ENCODE measurements at places on chromosomes 1 and 21. TPM values are rescaled to one million over a fixed set of nuclear protein-coding genes. Genes with fewer than 3 reads are reported as not detected.

GRCh38 chr1:6785728-6786505 is 663 bp downstream of the CAMTA1 start:
- H3K4me1 ChIP-seq, result peaks cover 33% of the 10 kb centered on the region
- H3K36me3 ChIP-seq, result no peaks in the 10 kb centered on the region
- DNase-seq, result no peak
- peak overlapping the region; percentile 90 for H3K27ac ChIP-seq

Gene OR2L3
- total RNA-seq, result not detected

Gene NTNG1
- not detected for total RNA-seq

- peak overlapping the region; percentile 93 for H3K4me3 ChIP-seq
- peak overlapping the region; percentile 65 for H3K27ac ChIP-seq
- H3K4me1 ChIP-seq, result peaks cover 18% of the 10 kb centered on the region
- no peaks in the 10 kb centered on the region for H3K27me3 ChIP-seq
- peaks cover 27% of the 10 kb centered on the region for H3K36me3 ChIP-seq
- DNase-seq, result no peak
Measured at GRCh38 chr1:42845866-42846256, 552 bp upstream of the ZNF691 start.
